ENCODE measurements at places on chromosomes 5 and 9.

- no peak for DNase-seq
Measured at GRCh38 chr9:71891557-71892189, 19.3 kb downstream of the ABHD17B start.

GRCh38 chr9:129422843-129423192 lies 198.1 kb downstream of the C9orf50 start:
- no peak for DNase-seq

GRCh38 chr5:149320791-149321330 lies 24.4 kb upstream of the GRPEL2 start:
- DNase-seq, result no peak

DNA sequence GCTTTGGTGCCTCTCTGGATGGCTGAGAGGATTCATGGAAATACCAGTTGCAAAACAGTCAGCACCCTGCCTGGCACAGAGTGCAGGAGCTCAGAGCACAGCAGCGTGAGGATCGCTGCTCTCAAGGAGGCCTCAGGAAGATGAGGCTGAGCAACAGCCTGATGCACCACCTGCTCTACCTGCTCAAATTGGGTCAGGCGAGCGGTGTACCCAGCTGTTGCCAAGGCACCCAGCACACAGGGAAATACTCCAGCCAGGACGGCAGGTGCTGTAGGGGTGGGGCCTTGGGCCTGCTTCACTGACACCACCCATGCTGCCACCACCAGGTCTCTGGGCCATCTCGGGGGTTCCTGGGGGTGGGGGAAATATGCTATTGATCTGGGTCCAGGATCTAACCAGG lies 4.3 kb downstream of the EEIG1 start:
- DNase-seq, result no peak

DNA sequence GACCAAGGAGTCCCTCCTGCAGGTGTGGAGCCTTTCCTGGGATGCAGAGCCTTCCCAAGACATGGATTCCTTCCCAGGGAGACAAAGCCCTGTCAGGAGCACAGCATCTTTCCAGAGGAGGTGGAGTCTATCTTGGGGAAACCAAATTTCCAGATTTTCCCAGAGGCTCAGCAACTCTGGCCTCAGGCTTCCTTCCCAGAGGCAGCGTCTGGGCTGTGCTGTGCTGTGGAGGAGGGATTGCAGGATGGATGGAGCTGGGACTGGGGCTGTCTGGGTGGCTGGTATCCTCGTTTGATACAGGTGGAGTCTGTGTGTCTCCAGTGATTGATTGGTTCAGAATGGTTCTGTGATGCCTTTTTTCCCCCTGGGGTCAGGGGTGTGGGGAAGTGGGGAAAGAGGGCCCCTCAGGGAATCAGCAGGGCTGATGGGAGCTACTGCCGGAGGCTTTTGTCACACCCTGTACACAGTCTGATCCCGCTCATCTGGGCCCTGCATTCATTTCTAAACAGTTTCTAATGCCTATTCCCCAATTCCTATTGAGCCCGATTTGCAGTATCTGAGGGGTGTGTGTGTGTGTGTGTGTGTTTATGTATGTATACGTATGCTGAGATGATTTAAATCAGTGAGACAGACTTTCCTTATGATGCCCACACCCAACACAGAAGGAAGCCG lies 16.0 kb downstream of the OR13J1 start:
- DNase-seq, result peak; percentile 15

- no peak for DNase-seq
Measured at GRCh38 chr9:129569502-129570449, 51.1 kb downstream of the C9orf50 start.

DNA sequence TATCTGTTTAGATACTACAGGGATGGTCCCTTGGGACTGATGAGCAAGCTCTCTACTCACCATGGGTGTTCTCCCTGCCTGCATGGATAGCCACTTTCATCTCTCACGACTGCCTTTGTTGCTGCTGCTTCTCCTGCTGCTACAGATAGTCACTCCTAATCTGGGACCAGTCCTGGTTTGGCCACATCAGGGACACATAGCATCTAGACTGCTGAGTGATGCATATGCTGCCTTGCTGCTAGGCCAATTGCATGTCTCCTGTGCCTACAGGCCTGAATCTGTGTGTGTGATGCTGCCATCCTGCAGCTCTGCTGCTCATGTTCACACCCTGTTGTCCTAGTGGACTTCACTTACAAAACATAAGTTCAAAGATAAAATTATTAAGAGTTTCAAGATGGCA lies 297.1 kb downstream of the HCN1 start:
- DNase-seq, result no peak

- no peak for DNase-seq
Measured at GRCh38 chr9:128825923-128826700, 3.5 kb downstream of the SPOUT1 start.

GRCh38 chr5:11027660-11028059 lies 266.6 kb upstream of the DAP start:
- DNase-seq, result no peak

- DNase-seq, result no peak
Measured at GRCh38 chr5:96753848-96754247, 53.9 kb downstream of the ERAP1 start.

DNA sequence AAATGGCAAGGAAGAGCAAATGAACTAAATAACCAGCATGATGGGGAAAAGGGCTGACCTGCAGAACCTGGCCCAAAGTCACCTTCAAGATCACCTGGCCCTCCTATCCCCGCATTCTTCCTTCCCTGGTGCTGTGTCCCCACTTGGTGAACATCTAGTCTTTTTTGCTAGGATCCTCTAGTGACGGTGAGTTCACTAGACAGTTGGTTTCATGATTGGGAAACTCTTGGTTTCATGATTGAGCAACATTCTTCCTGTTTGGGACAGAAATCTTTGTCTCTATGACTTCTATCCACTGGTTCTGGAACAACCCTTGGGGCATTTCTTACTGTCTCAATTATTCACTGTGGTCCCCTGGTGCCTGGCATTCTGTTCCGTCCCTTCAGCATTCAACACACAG lies 50.2 kb upstream of the DAB2IP start:
- DNase-seq, result no peak

- DNase-seq, result no peak
Measured at GRCh38 chr5:121175986-121176385, 675.7 kb upstream of the FTMT start.

DNA sequence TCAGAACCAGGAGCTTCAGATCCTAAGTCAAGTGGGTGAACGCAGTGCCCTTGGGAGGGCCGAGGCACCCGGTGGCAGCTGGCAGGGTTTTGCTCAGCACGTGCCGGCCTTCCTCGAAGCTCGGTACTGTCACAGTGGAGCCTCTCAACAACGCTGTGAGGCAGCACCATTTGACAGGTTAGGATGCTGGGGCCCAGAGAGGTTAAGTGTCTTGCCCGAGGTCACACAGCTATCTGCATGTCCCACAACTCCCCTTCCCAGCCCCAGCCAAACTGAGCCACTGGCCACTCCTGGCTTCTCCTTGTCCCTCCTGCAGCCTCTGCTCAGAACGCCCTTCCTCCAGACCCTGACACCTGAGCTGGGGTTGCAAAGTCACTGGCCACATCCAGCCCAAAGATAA lies 43.7 kb upstream of the RPL26L1 start:
- no peak for DNase-seq

- DNase-seq, result no peak
Measured at GRCh38 chr5:68273717-68274409, 58.3 kb downstream of the PIK3R1 start.

GRCh38 chr5:158609333-158610050 lies 490.2 kb downstream of the EBF1 start:
- DNase-seq, result no peak

DNA sequence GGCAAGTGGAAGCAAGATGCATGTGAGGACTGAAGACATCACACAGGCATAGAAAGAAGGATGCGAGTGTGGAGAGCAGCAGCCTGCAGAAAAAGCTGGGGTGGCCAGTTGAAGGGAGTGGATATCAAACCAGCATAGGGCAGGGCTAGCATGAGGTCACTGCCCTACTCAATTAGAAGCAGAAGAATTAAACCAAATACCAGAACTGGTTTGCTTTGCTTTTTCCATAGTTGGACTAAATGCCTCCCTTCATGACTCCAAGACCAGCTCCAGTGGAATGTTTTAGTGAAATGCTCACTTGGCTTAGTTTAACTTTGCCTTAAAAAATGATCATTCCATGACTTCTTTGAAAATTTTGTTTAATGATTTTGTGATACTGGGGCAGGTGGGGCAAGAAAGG lies 45.8 kb downstream of the TMEM167A start:
- DNase-seq, result no peak

DNA sequence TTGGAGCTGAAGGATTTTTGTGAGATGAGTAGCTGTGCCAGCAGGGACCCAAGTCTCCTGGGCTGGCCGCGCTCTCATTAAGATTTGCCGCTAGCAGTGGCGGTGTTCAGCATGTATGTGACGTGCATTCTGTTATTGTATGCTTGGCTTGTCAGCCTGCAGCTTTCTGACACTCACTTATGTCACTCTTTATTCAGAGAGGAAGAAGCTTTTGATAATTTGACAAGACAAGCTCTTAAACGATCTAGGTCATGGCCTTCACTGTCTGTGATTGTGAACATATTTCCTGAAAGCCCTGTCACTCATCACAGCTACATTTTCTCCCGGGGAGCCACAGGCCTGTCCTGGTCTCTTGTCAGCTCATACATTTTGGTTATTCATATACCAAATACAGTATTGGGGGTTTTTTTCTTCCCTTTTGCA lies 98.2 kb upstream of the GRHPR start:
- no peak for DNase-seq

DNA sequence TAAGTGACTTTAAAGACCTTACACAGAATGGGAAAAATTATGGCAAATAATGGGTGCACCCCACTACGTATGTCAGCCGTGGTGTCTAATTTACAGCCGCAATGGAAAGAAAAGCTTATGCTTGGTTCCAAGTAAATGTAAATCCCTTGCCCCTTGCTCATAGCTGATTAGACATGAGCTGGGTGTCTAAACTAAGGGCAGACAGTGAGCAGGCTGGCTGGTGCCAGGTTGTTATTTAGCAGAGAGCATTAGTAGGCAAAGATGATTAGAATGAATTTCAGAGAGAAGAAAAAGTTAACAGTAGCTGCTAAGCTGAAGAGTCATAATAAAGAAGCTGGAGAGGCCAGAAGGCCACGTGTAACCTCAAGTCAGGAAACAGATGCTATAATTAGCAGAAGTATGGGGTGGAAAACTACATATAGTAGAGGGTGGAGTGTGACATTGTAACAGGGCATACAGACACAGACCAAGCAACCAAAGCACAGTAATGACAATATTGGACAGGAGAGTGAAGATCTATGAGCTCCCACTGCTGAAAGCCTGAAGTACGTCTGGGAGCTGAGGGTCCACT lies 257.7 kb downstream of the MCTP1 start:
- no peak for DNase-seq

GRCh38 chr5:171739271-171739670 lies 46.3 kb upstream of the SMIM23 start:
- no peak for DNase-seq

GRCh38 chr9:26043431-26043830 lies 365.2 kb upstream of the TUSC1 start:
- DNase-seq, result no peak

All from activated CD8-positive, alpha-beta memory T cell treated with anti-CD3 and anti-CD28 coated beads for 24 hours (primary cell).